Left renal pelvis (tissue), 4 donors: ENCODE measurements at places on chromosomes 7 and 10.

DNA sequence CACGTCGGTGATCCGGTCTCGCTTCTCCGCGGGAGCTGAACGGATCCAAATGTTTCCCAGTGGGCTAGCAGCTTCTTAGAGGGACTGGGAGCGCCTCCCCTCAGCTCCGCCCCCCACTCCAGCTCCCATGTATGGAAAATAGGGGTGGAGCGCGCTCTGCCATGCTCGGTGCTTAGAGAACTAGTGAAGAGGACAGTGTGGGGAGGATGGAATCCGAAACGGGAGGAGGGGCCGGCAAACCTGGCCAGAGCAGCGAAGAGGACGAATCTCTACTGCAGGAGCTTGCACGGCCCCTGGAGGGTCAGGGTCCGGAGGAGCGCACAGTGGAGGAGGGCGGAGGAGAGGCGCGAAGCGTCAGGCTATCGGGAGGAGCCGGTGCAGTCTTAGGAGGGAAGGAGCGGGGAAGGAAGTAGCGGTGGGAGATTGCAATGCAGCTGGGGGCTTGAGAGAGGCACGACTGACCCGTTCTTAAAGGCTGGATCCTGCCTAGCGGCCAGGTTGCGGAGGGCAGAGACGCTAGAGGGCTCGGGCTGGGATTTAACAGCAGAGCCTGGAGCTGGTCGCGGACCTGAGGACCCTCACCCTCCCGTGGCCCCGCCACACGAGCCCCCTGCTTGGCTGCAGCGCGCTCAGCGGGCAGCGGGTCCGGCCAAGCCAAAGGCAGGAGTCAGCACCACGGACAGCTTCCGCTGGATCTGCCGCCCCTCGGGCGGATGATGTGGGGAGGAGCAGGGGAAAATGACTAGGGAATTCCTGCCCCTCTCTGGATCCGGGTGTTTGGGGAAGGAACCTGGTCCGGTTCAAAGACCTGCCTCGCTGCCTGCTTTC is at the start of gene PRLHR:
Gene PRLHR (minus strand): TSS at position 51 of the 828 bp plus-strand sequence. CDS start 404 bp downstream, outside the sequence.
- DNase-seq: peak; percentile 55

GRCh38 chr10:25820874-25821273 is 113.2 kb upstream of the MYO3A start:
- no peak for DNase-seq

GRCh38 chr10:114544045-114544659 is 113.9 kb downstream of the ABLIM1 start:
- no peak for DNase-seq

DNA sequence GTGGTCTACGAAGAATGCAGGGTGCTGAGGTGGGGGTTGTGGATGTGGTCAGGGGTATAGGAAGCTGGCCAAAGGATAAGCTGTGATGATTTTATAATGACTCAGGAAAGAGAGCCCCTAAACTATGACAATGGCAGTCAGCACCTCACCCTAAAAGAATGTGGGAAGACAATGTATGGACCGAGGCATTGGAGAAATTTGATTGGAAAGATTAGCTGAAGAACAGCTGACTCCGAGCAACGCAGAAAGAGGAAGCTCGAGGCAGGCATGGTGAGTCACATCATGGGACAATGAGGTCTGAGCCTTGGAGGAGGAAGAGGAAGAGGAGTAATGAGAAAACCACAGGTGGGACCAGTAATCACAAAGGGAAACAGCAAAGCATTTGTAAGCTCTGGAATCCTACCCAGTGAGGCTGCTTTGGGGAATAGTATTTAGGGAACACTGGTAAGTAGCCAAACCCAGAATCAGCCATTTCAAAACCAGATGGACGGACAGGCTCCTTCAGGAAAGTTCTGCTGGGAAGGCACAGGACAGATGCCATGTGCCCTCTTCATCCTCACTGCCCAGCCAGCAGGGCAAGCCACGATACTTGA is 295.4 kb downstream of the PRPF18 start:
- DNase-seq: no peak

DNA sequence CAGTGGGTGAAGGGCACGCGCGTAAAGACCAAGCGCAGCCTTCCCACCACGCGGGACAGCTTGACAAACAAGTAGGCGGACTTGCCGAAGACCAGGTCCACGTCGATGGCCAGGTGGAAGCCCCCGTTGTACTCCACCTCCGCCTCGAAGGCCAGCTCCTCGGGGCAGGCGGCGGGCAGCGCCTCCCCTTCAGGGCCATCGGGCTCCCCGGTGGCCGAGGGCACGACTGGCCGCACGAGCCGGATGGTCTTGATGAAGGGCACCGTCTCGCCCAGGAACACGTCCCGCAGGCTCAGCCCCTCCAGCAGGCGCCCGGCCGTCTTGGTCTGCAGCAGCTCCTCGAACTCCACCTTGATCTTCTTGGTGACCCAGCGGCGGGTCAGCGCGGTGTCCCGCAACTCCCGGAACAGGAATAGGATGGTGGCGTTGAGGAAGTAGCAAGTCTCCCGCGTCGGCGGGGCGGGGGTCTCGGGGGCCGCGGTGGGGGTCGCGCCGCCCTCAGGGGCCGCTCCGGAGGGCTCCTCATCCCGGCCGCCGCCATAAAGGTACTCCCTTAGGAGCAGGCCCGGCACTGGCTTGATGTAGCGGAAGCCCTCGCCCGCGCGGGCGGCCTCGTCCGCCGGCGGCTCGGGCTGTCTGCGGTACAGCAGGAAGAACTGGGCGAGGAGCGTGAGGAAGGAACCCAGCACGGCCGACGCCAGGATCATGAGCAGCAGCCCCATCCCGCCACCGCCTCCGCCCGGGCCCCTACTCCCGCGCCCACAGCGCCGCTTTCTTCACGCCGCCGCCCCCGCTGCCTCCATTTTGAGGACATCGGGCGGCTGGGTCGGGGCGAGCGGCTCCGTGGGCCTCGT is 507 bp downstream of the PDZD8 start:
- no peak for DNase-seq

DNA sequence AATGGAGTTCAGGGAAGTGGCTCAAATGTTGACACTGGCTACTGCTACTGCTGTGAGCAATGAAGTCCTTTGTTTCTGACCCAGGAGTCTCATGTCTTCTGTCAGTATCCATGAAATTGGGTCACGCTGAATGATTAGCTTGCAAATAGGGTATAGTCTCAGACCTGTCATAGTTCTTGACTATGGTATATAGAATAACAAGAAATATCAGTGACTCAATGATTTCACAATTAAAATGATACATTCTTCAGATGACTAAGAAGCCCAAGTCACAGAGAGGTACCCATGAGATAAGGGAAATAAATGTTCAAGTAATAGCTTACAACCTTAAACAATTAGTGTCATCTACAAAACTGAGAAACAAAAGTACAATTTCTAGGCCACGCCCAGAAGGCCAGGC is 89.3 kb downstream of the LYZL2 start:
- no peak for DNase-seq
